ENCODE measurements at places on chromosomes 2 and 18.
A peak's percentile ranks its signal among the peaks of the same experiment; 100 is the strongest.

GRCh38 chr18:13482618-13482945 lies 243.8 kb downstream of the FAM210A start:
- DNase-seq, result no peak

DNA sequence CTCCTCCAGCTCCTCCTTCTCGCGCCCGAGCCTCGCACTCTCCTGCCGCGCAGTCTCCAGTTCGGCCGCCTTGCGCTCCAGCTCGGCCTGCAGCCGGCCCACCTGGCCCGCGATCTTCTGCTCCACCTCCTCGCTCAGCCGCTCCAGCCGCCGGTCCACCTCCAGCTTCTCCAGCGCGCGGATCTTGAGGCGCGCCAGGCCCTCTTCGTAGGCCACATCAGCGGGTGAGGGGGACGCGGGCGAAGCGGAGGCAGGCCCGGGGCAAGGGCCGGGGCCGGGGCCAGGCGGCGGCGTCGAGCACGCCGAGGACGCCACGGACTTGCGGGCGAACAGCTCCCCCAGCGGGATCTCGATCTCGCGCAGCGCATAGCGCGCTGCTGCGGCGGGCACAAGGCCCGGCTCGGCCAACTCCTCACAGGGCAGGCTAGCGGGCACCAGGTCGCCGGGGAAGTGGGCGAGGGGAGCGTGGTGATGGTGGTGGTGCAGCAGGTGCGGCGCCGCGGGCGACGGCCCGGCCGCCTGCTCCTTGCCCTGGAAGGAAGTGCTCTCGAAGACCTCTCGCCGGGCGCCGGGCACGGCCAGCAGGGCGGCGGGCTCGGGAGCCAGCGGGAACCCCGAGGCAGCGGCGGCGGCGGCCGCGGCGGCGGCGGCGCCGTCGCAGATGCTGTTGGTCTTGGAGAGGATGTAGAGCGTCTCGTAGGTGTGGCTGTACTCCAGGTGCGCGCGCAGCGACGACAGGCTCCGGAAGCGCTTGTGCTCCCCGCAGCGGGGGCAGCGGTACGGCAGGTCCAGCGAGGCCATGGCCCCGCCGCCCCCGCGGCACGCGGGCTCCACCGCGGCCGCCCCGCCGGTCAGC lies 15.2 kb downstream of the FBXO41 start:
- DNase-seq, result peak; percentile 29

DNA sequence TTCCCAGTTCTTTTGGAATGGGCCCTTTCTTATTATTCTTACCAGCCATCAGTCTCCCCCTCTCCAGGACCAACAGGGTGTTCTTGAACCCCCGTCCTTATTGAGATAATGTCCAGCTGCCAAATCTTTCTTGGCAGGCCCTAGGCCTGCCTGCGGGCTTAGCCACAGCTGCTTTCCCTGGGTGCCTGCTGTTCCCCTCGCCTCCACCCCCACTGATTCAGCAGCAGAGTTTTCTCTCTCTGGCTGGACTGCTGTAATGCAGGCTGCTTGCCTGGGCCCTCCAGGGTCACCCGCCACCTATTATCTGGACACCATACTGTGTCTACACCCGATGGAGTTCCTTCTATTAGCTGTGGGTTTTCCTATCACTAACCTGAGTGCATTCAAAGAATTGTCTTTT lies 395.4 kb upstream of the ATP5MC3 start:
- no peak for DNase-seq

DNA sequence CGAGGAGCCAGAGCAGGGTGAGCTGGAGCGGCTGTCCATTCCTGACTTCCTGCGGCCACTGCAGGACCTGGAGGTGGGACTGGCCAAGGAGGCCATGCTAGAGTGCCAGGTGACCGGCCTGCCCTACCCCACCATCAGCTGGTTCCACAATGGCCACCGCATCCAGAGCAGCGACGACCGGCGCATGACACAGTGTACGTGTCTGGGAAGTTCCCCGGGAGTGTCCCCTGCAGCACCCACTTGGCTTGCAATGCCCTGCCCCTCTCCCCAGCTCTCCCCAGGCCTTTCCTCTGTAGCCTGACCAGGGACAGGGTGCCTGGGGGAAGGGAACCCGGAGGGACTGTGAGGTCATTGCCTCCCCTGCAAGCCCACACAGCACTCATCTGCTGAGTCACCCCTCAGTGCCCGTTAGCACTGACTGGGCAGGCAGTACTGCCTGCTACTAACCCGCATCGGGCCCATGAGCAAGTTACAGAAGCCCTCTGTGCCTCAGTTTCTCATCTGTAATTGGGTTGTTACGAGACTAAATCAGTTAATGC lies 29.4 kb upstream of the GMPPA start:
- DNase-seq, result peak; percentile 27

DNA sequence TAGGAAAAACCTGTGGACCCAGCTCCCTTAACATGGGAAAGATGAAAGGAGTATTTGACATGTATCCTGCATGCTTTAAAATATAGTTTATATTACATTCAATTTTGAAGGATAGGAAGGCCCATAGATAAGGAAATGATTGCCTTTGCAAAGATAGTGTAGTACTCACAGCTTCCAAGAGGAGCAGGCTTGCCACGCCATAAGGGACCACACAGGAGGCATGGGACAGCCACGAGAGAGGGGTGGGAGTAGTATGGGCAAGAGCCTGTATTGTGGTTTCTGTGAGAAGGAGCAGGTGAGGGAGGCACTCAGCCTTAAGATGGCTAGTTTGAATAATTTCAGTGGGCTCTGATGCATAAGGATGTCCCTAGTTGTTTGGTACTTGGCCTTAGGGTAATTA lies 740.3 kb downstream of the SATB2 start:
- DNase-seq, result no peak

All from lung microvascular endothelial cell (primary cell).